ENCODE measurements at places on chromosomes 6 and 20.
A peak's percentile ranks its signal among the peaks of the same experiment; 100 is the strongest.

GRCh38 chr6:13427316-13427715 is 60.1 kb downstream of the GFOD1 start:
- DNase-seq: no peak

GRCh38 chr6:30615958-30616810 is 859 bp downstream of the PPP1R10 start:
- peak; percentile 20 for DNase-seq

DNA sequence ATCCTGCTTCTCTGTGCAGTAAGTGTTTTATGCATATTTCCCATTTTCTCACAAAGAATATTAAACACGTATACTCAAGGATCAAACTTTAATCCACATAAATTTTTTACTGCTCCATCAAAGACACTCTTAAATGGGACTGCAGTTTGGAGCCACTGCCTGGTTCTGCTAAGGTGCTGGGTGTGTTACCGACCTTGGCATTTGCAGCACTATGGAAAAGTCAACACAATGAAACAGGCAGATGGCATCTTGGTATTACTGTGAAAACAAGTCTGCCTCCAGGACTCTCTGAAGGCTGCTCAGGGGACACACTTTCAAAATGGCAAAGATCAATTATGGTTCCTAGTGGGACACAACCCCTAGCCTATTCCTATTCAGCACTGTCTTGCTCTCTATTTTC is 17.3 kb upstream of the HLA-G start:
- DNase-seq: no peak

- no peak for DNase-seq
Measured at GRCh38 chr6:133898263-133898662, 9.3 kb downstream of the TCF21 start.

- DNase-seq: no peak
Measured at GRCh38 chr6:134810402-134810801, 139.5 kb downstream of the ALDH8A1 start.
